LHCN-M2 (cell line): ENCODE measurements at places on chromosomes 12 and 14.
A peak's percentile ranks its signal among the peaks of the same experiment; 100 is the strongest.

DNA sequence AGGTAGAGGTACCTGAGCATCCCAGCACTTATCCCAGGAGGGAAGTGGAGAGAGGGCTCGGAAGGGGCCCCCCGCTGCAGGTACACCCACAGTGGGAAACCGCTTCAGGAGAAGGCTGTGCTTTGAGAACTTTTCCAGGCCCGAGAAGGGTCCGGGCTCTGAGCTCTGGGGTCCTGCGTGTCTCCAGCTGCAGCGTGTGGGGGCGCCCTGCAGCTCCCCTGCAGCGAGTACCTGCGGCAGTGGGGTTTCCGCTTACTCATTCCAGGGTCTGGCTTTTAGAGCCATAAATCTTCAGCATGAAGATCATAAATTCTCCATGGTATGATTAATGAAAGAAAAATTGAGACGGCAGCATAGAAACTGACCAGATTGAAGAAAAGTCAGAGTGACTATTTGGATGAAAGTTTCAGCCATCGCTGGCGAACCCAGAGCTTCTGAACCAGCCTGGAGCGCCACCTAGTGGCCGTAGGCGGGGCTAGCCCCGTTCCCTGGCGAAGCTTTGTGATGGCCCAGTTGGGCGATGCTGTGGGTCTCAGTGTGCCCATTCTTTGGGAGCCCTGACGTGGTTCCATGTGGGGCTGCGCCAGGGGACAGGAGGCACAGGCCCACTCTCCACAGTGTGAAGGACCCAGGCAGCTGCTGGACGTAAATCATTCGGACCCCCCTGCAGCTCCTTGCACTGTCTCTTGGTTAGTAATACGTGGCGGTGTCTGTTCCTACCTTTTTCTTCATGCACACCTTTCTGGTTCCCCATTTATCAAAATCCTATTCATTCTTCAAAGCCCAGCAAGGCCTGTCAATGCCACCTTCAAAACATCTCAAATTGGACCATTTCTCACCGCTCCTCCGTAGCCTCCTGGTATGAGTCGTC lies 198.2 kb downstream of the TSPAN9 start:
- peak; percentile 52 for DNase-seq

GRCh38 chr12:69655616-69656340 lies 43.3 kb downstream of the BEST3 start:
- DNase-seq = peak; percentile 83

DNA sequence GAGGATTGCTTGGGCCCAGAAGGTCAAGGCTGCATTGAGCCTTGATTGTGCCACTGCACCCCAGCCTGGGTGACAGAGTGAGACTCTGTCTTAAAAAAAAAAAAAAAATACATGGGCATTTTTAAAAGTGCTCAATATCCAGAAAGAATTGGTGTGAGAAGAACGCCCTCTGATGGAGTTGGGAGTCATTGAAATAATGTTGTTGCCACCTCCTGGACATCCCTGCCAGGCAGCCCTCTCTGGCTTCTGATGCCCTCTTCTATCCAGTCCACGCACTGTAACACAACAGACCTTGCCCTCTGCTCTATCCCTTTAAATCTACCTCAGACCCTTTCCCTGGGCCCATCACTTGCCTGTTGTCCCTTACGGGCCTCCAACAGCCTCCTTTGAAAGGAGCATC lies 4.9 kb downstream of the PTGDR start:
- DNase-seq = peak; percentile 59

DNA sequence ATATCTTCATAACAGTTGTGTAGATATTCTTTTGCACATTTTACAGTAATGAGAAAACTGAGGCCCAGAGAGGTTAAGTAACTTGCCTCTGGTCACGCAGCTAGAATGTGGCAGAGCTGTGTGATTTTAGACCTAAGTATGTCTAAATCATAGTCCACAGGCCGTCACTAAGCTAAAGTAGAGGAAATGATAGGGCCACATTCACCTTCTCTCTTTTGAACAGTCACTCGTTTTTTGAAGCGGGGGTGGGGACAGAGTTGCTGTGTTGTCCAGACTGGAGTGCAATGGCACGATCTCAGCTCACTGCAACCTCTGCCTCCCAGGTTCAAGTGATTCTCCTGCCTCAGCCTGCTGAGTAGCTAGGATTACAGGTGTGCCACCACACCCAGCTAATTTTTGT lies 68.5 kb downstream of the RASSF3 start:
- no peak for DNase-seq

DNA sequence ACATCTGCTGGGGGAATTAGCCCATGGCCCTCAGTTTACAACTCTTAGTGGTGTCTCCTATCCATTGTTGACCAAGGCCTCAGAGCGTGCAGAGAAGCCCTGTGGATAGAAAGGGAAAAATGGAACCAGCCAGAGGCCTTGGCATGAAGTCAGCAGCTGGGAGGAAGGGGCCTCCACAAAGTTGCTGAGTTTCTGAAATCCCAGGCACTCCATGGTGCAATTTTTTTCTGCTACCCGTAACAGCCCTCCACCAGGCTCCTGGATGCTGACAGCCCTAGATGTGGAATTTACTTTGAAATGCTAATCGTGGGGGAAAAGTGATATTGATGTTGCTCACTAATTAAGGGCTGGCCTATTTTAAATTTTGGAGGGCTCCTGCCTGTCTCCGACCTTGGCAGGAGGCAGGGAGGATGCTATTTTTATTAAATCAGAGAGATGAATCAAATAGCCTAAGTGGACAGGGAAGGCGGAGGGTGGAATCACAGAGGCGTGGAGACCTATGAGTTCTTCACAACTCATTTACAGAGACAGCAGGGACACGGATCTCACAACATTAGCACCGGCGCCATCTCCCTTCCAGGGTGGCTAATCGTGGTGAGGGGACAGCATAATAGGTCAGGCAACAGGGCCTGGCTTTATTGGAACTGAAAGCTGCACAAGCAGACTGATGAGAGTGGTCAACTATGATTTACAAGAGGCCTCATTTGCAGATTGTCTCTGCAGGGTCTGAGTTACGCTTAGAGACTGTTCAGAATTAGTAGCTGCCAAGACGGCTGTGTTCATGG lies 99.8 kb upstream of the WSCD2 start:
- no peak for DNase-seq

DNA sequence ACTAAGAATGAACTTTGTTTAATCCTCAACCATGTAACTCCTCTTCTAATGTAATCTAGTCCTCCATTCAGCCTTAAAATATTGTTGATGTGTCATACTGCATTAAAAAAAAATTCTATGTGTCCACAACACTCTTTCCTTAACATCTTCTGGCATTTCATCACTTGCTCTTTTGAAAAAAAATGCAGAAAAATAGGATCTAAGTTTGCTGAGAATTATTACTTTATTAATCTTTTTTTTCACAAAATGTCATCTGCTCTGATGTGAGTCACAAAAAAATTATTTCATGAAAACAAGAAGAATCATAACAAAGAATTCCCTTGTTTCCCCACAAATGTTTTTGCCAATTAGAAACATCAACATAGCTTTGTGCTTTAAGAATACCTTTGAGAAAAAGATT lies 410.1 kb upstream of the MGAT4C start:
- DNase-seq = peak; percentile 43

DNA sequence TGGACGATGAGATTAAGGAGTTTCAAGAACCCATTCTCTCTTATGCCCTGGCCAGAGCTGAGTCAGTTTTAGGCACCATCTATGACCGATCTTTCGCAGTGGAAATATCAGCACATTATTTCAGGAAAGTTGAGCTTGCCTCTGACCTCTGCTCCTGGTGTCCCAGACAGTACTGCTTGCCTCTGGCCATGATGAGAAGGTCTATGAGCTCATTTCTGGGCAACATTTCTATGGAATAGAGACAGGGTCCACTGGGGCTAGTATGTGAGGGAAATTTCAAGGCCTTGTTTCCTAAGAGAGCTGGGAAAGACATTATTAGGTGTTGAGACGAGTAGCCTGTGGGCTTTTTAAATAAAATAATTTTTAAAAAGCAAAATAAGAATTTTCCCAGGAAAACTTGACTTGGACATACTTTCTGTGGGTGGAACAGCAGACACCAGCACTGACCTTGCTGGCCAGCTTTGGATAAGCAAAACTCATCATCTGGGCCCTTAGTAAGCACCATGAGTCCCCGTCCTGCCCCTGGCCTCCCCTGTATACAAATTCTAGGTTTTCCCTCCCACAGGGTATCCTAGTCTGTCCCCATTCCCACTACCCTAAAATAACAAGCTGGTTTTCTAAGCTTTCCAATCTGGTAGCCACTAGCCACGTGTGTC lies 43.4 kb downstream of the DIO2 start:
- no peak for DNase-seq

DNA sequence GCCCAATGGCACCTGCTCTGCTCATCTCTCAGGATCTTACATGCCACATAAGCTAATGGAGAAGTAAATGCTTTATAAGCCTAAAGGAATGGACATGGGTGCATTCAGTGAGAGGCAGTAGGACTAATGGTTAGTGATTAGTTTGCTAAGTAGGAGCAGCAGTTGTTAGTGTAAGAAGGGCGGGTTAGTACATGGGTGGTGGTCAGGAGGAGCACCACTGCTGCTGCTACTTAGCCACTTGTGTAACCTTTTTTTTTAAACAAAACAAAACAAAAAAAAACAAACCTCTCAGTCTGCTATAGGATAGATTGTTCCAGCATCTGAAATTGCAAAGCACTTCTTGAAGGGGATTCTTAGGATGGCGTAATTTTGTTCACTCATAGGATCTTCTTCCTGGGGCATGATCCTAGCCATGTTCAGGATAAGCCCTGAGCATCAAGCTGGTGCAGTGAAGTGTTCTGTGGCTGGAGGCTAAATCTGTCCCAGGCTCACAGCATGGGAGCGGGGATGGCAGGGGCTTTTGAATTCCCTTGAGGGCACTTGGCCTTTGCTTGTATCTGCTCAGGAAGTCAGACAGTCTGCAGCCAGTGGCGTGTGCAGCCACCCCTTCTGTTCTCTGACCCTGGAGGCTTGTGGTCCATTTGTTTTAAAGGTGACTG lies 63.6 kb downstream of the CHST11 start:
- DNase-seq = no peak

DNA sequence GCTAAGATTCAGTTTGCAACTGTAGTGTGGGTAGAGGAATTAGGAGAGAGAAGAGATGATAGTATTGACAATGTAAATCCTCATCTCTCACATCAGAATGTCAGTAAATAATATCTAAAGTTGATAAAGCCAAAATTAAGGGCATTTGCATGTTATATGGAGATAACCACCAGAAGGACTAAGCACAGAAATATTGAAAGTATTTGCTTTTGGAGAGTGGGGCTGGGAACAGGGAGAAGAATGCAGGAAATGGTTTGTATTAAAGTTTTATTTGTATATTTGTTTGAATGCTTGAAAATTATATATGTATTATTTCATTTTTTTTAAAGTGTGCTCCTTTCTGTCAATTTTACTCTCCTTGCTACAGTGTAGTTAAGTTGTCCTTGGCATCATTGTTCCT lies 491.4 kb downstream of the APAF1 start:
- DNase-seq = no peak

DNA sequence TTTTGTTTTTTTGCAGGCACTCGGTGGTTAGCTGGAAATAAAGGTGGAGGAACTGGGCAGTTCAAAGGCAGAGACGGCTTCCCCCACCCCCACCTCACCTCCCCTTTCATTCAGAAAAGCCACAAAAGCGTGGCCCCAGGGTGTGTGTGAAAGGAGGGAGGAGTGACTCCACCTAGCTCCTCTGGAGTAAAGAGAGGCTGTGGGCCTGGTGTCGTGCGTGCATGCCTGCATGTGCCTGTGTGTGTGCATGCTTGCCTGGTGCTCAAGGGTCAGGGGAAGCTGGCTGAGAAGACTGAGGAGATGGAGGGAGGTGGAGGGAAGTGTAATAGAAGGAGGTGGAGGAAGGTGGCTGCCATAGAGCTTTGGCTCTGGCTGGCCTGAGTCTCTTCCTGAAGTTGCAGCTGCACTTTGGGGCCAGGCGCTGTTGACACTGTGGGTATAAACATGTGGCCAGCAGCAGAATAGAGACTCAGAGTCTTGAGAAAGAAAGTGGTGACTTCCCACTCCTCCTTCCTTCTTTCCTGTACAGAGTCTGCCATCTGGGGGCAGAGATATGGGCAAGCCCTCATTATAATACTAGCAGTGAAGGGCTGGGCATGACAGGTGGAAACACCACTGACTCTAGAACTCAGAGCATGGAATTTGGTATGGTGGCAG lies 36.9 kb upstream of the SINHCAF start:
- no peak for DNase-seq

GRCh38 chr12:57342207-57342691 lies 88.6 kb downstream of the R3HDM2 start:
- DNase-seq = peak; percentile 71

GRCh38 chr14:105865266-105865903 lies 339.0 kb downstream of the TMEM121 start:
- DNase-seq = no peak

GRCh38 chr12:26122061-26122680 lies 2.7 kb downstream of the BHLHE41 start:
- DNase-seq = peak; percentile 30

GRCh38 chr12:123490089-123490488 lies 32.1 kb downstream of the SNRNP35 start:
- DNase-seq = no peak

GRCh38 chr12:47825173-47825639 lies 5.5 kb upstream of the HDAC7 start:
- no peak for DNase-seq

GRCh38 chr12:56677680-56678079 lies 10.4 kb downstream of the PTGES3 start:
- DNase-seq = no peak

DNA sequence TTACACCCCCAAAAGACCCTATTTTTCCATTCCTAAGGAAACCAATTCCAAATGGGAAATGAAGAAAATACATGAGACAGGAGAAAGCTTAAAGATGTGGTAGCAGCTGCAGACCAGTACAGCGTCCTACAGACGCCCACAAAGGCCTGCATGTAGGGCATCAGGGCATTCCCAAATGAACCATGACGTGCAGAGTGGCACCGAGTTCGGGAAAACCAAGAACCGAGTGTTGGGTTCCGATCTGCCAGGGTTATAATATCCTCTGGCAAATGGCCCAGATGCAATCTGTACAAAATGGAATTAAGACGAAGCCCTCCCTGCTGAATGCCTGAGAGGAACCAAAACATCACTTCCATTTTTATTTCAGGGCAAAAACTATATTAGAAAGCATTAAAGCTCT lies 34.4 kb upstream of the SELPLG start:
- no peak for DNase-seq

DNA sequence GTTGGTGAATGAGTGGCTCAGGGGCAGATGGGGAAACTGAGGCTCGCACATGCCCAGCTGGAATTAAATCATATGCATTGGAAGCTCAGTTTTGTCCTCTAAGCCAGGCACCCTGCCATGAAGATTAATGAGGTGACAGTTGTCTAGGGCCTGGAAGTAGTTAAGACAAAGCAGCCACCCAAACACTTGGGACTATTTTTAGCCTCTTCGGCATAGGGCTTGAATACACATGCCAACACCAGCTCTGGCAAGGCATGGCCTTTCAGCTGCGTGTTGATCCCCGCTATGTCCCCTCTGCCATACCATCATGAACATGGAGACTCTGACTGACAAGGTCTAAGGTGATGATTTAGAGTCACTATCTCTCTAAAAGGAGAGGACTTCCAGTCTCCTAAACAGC lies 250.2 kb downstream of the KSR2 start:
- DNase-seq = no peak

- DNase-seq = no peak
Measured at GRCh38 chr12:53688134-53688533, 12.3 kb upstream of the ATP5MC2 start.
